Activated naive CD8-positive, alpha-beta T cell treated with anti-CD3 and anti-CD28 coated beads for 36 hours (primary cell): ENCODE measurements at places on chromosomes 5 and 9.

DNA sequence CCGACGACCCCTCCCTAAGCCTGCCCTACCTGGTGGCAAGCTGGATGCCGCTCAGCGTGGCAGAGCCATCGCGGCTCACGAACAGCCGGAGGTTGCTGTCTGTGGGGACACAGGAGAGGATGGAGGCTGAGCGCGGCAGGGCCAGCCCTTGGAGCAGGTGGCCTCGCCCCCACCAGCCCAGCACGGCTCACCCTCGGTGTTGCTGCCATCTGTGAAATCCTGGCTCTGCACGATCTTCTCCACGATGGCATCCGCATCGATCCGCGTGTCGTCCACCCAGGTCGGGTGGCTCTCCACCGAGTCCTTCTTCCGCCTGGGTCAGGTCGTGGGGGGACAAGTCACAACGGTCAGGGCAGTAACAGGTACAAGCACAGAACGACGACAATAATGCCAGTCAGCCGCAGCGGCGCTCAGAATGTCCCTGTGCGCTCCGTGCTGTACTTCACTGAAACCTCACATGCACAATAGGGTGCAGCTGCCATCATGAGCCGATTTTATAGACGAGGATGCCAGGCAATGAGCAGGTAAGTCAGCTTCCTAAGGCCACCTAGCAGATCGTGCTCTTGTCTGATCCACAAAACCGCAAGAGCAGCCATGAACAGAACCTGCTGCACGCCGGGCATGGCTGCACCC lies 7.0 kb upstream of the DPM2 start:
- DNase-seq, result no peak

DNA sequence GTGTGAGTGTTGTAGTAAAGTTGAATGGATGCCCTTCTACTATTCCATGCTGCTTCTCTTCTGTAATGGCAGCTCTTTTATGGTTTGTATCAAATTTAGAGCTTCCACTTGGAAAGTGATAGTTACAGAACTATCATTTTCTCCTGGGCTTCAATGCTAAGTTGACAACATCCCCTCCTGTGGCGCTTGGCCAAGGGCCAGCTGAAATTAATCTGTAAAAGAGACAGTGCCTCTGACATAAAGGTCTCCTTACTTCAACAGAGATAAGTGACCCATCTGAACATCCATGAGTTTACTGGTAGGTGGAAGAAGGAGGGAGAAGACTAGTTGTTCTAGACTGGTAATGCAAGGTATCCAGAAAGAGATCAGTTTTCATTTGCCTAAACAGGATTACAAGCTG lies 39.7 kb downstream of the CHSY3 start:
- DNase-seq, result no peak

DNA sequence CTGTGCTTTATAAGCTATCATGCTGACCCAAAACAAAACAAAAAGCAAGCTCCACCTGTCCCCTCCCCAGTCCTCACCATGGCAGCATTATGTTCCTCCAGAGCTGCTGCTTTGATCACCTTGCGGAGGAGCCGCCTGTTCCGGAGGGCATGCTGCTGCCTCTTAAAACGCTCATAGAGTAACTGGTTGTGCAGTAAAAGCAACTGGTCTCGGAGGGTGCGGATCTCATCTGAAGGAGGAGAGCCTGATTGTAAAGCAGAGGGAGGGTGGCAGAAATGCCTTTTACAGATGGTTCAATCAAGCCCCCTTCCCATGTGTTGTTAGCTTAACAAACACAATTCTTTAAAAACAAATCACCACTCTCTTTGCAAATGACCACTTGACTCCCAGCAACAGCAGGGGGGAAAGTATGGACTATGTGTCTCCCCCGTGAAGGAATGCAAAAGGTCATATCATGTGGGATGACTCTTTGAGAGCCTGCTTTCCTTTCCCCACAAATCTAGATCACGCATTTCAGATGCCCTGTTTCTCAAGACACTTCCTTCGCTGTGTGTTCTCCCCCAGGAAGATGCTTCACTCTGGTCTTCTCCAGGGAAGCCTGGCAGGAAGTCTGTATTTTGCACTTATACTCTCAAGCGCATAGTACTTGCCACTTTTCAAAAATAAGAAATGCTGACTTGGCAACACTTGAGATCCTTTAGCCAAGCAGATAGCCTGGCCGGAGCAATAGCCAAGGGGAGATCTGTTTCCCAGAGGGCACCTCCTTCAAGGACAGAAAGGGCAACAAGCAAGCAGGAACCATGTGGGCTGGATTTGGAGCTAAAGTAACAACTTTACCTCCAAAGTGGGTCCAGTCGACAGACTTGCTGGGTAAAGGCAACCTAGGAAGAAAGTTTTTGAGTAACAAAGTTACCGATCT lies 25.1 kb downstream of the SPACA9 start:
- no peak for DNase-seq

DNA sequence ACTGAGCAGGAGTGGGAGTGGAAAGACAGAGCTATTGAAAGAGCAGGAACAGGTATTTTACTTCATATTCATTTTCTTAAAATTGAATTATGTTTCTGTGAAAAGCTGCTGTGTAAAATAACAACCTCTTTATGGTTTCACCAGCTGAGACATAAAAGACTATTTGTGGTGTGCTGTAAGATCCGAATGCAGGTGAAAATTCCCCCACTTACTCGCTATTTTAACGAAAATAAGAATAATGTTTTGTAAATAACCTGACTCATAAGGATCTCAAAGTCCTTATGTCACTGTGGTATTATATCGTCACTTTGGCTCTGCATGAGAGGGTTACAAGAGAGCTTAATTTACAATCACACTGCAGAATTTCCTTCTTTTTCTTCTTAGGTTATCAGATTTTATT lies 65.3 kb upstream of the NFIB start:
- DNase-seq, result no peak

DNA sequence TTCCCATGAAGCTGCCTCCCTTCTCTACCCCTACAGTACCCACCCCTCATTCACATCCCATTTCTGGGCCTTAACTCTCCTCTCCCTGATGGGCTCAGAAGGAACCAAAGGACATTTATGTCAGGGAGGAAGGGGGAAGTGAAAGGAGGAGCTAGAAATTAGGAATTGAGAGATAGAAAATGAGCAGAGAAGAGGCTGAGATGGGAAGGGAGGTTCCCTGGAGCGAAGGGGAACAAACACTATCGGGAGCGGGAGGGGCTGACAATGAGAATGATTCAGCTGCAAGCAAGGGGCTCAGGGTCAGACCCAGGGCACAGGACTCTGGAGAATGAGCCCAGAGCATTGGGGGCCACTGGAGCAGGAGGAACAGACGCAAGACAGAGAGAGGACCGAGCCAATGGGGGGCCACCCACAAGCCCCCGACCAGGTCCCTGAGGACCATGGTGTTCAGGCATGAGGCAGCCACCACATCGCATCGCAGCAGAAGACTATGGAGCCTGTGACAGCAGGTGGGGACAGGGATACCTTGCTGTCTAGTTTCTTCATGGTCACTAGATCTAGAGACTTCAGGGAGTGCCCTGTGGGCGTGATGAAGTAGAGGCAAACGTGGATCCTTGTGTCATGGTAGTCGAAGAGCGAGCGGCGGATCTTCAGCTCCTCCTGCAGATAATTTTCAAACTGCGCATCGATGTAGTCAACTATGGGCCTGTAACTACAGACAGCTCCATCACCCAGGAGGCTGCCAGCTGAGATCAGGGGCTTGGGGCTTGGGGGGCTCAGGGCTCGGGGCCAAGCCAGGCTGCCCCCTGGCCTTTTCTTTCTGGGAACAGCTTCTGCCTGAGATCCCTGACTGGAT lies 13.6 kb downstream of the SEPTIN8 start:
- DNase-seq, result no peak

- DNase-seq, result no peak
Observed at GRCh38 chr9:78614892-78615291, 318.0 kb downstream of the PSAT1 start.
